ENCODE measurements at places on chromosomes 4 and X. TPM values are rescaled to one million over a fixed set of nuclear protein-coding genes. Genes with fewer than 3 reads are reported as not detected.
A peak's percentile ranks its signal among the peaks of the same experiment; 100 is the strongest.

GRCh38 chr4:39502019-39502663, 25.1 kb downstream of the UGDH start:
- DNase-seq = no peak
- no peaks in the 10 kb centered on the region for H3K27me3 ChIP-seq
- H3K4me3 ChIP-seq = no peak overlapping the region
- H3K4me1 ChIP-seq = no peaks in the 10 kb centered on the region
- peaks cover 13% of the 10 kb centered on the region for H3K36me3 ChIP-seq

DNA sequence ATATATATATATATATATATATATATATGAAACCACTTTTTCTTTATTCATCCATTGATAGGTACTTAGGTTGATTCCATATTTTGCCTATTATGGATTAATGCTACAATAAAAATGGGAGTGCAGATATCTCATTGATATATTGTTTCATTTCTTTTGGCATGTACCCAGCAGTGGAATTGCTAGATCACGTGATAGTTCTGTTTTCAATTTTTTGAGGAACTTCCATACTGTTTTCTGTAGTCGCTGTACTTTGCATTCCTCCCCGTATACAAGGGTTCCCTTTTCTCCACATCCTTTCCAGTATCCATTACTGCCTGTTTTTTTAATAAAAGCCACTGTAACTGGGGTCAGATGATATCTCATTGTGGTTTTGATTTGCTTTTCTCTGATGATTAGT, 124.6 kb downstream of the GABRB1 start:
- H3K27ac ChIP-seq = no peak overlapping the region
- H3K4me1 ChIP-seq = no peaks in the 10 kb centered on the region
- no peaks in the 10 kb centered on the region for H3K27me3 ChIP-seq
- H3K36me3 ChIP-seq = no peaks in the 10 kb centered on the region
- DNase-seq = no peak
- H3K4me3 ChIP-seq = no peak overlapping the region

The LANCL3 gene
- total RNA-seq = 0.59 TPM

- no peak overlapping the region for H3K4me3 ChIP-seq
- no peaks in the 10 kb centered on the region for H3K27me3 ChIP-seq
- H3K36me3 ChIP-seq = no peaks in the 10 kb centered on the region
Observed at GRCh38 chr4:79121875-79122358, 182.7 kb upstream of the PAQR3 start.

The ODAPH gene
- not detected for total RNA-seq

GRCh38 chr4:85986266-85986665, 373.6 kb downstream of the MAPK10 start:
- H3K36me3 ChIP-seq = no peaks in the 10 kb centered on the region
- no peak for DNase-seq
- H3K4me1 ChIP-seq = no peaks in the 10 kb centered on the region
- H3K27me3 ChIP-seq = no peaks in the 10 kb centered on the region
- no peak overlapping the region for H3K27ac ChIP-seq

GRCh38 chrX:390459-390858, 3.8 kb upstream of the PPP2R3B start:
- no peak overlapping the region for H3K4me3 ChIP-seq
- no peak for DNase-seq
- H3K36me3 ChIP-seq = no peaks in the 10 kb centered on the region
- H3K4me1 ChIP-seq = no peaks in the 10 kb centered on the region

The ATP8A1 gene
- 14.8 TPM for total RNA-seq

DNA sequence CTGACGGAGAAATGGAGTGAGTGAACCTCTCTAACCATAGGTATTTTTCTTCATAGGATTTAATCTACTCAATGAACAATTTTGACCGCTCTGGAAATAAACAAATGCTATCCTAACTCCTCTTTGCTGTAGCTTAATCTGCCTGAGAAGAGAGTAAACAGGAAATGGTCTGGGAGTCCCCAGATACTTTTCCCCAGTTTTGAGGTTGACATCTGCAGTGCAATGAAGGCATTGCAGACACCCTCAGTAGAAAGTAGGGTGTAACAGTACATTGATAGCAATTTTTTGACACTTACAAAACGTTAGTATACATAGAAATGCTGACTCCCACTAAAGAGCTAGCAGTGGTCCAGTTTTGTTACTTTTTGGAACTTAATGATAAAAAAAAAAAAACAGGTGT, 495.9 kb upstream of the FAM241A start:
- H3K27ac ChIP-seq = no peak overlapping the region
- no peak overlapping the region for H3K4me3 ChIP-seq
- H3K27me3 ChIP-seq = no peaks in the 10 kb centered on the region
- no peaks in the 10 kb centered on the region for H3K36me3 ChIP-seq

- no peak overlapping the region for H3K27ac ChIP-seq
- no peaks in the 10 kb centered on the region for H3K36me3 ChIP-seq
- no peak overlapping the region for H3K4me3 ChIP-seq
- no peak for DNase-seq
- H3K4me1 ChIP-seq = no peaks in the 10 kb centered on the region
Observed at GRCh38 chr4:64360664-64361398, 48.4 kb downstream of the TECRL start.

GRCh38 chrX:6015423-6015822, 213.2 kb downstream of the NLGN4X start:
- no peaks in the 10 kb centered on the region for H3K4me1 ChIP-seq
- H3K27ac ChIP-seq = no peak overlapping the region
- H3K36me3 ChIP-seq = no peaks in the 10 kb centered on the region
- no peak for DNase-seq
- no peak overlapping the region for H3K4me3 ChIP-seq

- H3K4me3 ChIP-seq = no peak overlapping the region
- no peaks in the 10 kb centered on the region for H3K27me3 ChIP-seq
- no peak for DNase-seq
- no peaks in the 10 kb centered on the region for H3K36me3 ChIP-seq
- no peaks in the 10 kb centered on the region for H3K4me1 ChIP-seq
- no peak overlapping the region for H3K27ac ChIP-seq
Observed at GRCh38 chrX:109920325-109920724, 82.6 kb upstream of the TMEM164 start.

The MSANTD1 gene
- 0.88 TPM for total RNA-seq

GRCh38 chrX:124467202-124467601, 120.8 kb downstream of the SH2D1A start:
- H3K27ac ChIP-seq = no peak overlapping the region
- no peaks in the 10 kb centered on the region for H3K27me3 ChIP-seq
- no peaks in the 10 kb centered on the region for H3K36me3 ChIP-seq
- no peak overlapping the region for H3K4me3 ChIP-seq

- peak overlapping the region; percentile 27 for H3K27ac ChIP-seq
- H3K4me1 ChIP-seq = no peaks in the 10 kb centered on the region
- no peaks in the 10 kb centered on the region for H3K27me3 ChIP-seq
- no peak for DNase-seq
Observed at GRCh38 chr4:155722816-155723499, 35.9 kb upstream of the GUCY1B1 start.

DNA sequence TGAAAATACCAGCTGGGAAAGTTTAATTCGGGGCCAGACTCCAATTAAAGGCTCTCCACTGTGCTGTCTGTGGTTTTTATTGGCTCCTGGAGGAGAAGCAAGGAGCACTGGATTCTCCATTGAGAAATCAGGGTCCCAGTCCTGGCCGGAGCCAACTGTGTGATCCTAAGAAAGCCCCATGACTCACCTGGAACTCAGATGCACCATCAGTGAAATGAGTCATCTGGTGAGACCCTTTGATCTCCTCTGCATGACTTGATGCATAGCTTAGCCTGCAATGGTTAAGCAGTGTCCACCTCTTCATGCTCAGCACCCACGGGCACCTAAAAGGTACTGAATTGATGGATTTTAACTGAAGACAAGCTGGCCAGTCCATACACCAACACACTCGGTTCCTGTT, 119.2 kb upstream of the VCX3B start:
- no peaks in the 10 kb centered on the region for H3K36me3 ChIP-seq
- no peak for DNase-seq
- no peak overlapping the region for H3K4me3 ChIP-seq
- no peak overlapping the region for H3K27ac ChIP-seq
- H3K4me1 ChIP-seq = no peaks in the 10 kb centered on the region

GRCh38 chrX:24248042-24248441, 65.8 kb downstream of the SUPT20HL2 start:
- no peaks in the 10 kb centered on the region for H3K27me3 ChIP-seq
- no peaks in the 10 kb centered on the region for H3K4me1 ChIP-seq
- no peak overlapping the region for H3K4me3 ChIP-seq

GRCh38 chr4:141705048-141705746, 68.8 kb downstream of the IL15 start:
- H3K27ac ChIP-seq = no peak overlapping the region
- H3K4me1 ChIP-seq = no peaks in the 10 kb centered on the region
- DNase-seq = no peak
- no peak overlapping the region for H3K4me3 ChIP-seq
- no peaks in the 10 kb centered on the region for H3K36me3 ChIP-seq

GRCh38 chr4:113314426-113314825, 265.0 kb downstream of the ANK2 start:
- H3K27me3 ChIP-seq = no peaks in the 10 kb centered on the region
- no peak for DNase-seq
- H3K36me3 ChIP-seq = no peaks in the 10 kb centered on the region

DNA sequence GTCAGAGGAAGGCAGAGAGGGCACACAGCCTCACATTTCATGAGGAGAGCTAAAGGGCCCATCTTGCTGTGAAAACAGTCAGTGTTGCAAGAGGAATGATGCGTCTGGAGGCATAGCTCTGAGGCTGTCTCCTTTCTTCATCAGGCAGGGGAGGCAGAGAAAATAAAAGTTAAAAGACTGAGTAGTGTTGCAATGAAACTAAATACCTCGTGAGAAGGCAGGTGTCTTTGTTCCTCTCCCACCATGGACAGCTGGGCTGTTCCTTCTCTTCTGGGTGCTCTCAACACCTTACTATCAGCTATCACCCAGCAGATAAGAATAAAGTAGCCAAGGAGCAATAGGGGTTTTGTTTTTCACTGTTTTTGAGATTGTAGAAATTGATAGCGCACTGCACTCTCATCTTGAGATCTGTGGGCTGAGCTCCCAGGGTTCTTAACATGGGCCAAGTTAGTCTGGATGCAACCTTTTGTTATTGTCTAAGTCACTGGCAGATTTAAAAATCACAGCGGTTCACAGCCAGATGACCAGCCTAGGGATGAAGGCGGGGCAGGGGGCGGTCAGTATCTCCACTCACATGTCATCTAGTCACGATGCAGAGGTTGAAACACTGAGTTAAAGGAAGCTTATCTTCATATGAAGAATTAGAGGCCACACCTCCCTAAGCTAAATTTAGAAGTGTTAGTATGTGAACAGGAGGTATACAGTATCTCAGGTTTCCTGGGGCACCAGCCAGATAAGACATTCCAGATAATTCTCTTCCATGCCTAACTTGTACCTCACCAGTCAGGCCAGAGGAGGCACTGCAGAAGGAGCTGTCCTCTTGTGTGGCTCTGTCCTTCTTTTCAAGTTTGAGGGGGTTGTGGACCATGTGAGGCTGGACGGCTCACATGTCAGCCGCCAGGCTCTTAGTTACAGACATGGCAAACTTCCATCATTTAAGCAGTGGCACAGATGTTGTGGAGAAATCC, 36.9 kb downstream of the PARM1 start:
- H3K4me1 ChIP-seq = no peaks in the 10 kb centered on the region
- H3K27ac ChIP-seq = no peak overlapping the region
- H3K36me3 ChIP-seq = no peaks in the 10 kb centered on the region
- no peak for DNase-seq
- no peaks in the 10 kb centered on the region for H3K27me3 ChIP-seq
- H3K4me3 ChIP-seq = no peak overlapping the region

The FGF2 gene
- total RNA-seq = 21.6 TPM

GRCh38 chr4:155972098-155972497, 18.4 kb upstream of the CTSO start:
- no peaks in the 10 kb centered on the region for H3K27me3 ChIP-seq
- no peak for DNase-seq
- no peaks in the 10 kb centered on the region for H3K36me3 ChIP-seq
- H3K4me3 ChIP-seq = no peak overlapping the region
- no peaks in the 10 kb centered on the region for H3K4me1 ChIP-seq

The LYAR gene
- 15.1 TPM for total RNA-seq

The TMPRSS11B gene
- total RNA-seq = not detected

DNA sequence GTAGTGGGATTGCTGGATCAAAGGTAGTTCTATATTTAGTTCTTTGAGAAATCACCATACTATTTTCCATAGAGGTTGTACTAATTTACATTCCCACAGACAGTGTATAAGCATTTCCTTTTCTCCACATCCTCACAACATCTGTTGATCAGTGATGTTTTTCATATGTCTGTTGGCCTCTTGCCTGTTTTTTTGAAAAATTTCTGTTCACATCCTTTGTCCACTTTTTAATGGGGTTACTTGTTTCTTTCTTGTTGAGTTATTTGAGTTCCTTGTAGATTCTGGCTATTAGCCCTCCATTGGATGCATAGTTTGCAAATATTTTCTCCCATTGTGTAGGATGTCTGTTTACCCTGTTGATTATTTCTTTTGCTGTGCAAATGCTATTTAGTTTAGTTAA, 72.6 kb downstream of the STOX2 start:
- no peak for DNase-seq
- no peak overlapping the region for H3K27ac ChIP-seq
- no peaks in the 10 kb centered on the region for H3K4me1 ChIP-seq
- H3K36me3 ChIP-seq = no peaks in the 10 kb centered on the region

- no peak overlapping the region for H3K4me3 ChIP-seq
- no peak for DNase-seq
- H3K27ac ChIP-seq = peak overlapping the region; percentile 66
Observed at GRCh38 chr4:158870626-158871334, 102.0 kb downstream of the FNIP2 start.

DNA sequence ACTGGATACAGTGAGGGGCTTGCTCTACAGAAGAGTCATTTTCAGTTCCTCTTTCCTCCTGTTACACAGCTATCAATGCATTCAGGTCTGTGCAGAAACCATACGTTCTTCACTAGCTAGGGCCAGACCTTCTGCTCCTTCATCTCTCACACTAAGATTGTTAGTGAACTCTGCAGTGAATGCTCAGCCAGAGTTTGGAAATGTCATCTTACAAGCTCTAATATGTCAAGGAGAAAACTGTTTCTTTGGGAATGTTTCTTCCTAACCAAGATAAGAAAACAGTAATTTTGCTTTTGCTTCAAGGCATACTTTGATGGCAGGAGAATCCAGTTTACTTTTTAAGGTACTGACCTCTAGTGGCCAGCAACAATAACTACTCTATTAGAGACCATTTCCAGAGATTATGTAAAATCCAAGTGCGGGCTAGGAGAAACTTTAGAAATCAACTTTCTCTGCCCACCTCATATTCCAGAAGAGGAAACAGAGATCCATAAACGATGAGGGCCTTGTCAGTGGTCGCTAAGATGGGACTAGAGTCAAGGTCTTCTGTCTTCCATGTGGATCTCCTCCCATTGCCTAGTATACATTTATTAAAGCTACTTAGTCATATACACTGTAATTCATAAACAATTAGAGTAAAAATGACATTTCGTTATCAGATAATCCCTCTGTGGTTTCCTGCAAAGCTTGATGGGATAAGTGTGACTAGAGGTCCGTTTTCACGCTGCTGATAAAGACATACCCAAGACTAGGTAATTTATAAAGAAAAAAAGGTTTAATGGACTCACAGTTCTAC, 12.1 kb upstream of the CC2D2A start:
- no peaks in the 10 kb centered on the region for H3K27me3 ChIP-seq
- no peak for DNase-seq
- H3K4me3 ChIP-seq = no peak overlapping the region
- H3K27ac ChIP-seq = no peak overlapping the region
